ENCODE measurements at places on chromosomes 11 and 22. TPM values are rescaled to one million over a fixed set of nuclear protein-coding genes. Genes with fewer than 3 reads are reported as not detected.

The MS4A1 gene
- total RNA-seq = not detected

The KRTAP5-1 gene
- not detected for total RNA-seq

- no peak overlapping the region for H3K27ac ChIP-seq
- no peaks in the 10 kb centered on the region for H3K4me1 ChIP-seq
- no peaks in the 10 kb centered on the region for H3K27me3 ChIP-seq
- no peak for DNase-seq
Observed at GRCh38 chr11:108551651-108552462, 41.7 kb downstream of the EXPH5 start.

GRCh38 chr22:46107089-46107664 is 43.1 kb upstream of the PPARA start:
- no peaks in the 10 kb centered on the region for H3K36me3 ChIP-seq
- H3K27me3 ChIP-seq = no peaks in the 10 kb centered on the region
- DNase-seq = no peak
- no peaks in the 10 kb centered on the region for H3K4me1 ChIP-seq
- H3K27ac ChIP-seq = no peak overlapping the region
- no peak overlapping the region for H3K4me3 ChIP-seq

The OR51A7 gene
- not detected for total RNA-seq

The MED15 gene
- 113 TPM for total RNA-seq

The MOV10L1 gene
- total RNA-seq = not detected

DNA sequence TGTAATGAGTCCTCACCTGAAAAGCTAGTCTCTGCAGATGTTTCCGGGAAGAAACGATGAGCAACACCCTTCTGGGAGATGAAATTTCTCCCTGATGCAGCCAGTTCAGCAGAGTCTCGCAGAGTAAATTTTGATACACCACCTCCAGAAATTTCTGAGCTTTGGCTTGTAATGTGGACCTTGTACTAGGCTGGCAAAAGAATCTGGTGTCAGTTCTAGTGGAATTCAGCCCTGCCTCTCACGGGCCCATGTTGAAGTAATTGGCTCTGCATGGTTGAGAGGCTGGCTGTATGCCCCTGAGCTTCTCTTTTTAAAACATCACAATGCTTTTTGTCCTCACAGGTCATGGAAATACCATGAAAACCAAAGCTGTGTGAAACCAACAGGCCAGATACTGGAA is at the start of gene GLYAT:
Gene GLYAT, minus strand, starts transcription at position 125 of the 400 bp plus-strand sequence. CDS start 7,447 bp downstream, outside the sequence.
- DNase-seq = no peak
- H3K4me1 ChIP-seq = peaks cover 9% of the 10 kb centered on the region
- H3K27ac ChIP-seq = no peak within 1 kb of the TSS
- no peak within 1 kb of the TSS for H3K4me3 ChIP-seq
- H3K27me3 ChIP-seq = peaks cover 6% of the 10 kb centered on the region

GRCh38 chr11:103585401-103585800 is 451.0 kb upstream of the DDI1 start:
- H3K4me1 ChIP-seq = no peaks in the 10 kb centered on the region
- no peaks in the 10 kb centered on the region for H3K36me3 ChIP-seq
- no peaks in the 10 kb centered on the region for H3K27me3 ChIP-seq
- H3K27ac ChIP-seq = no peak overlapping the region

GRCh38 chr22:44625981-44626687 is 75.9 kb upstream of the PRR5 start:
- H3K27me3 ChIP-seq = peaks cover 3% of the 10 kb centered on the region
- no peak overlapping the region for H3K27ac ChIP-seq
- peaks cover 4% of the 10 kb centered on the region for H3K4me1 ChIP-seq
- H3K36me3 ChIP-seq = no peaks in the 10 kb centered on the region
- H3K4me3 ChIP-seq = no peak overlapping the region

GRCh38 chr22:45207981-45208664 is 32.6 kb downstream of the KIAA0930 start:
- no peak overlapping the region for H3K27ac ChIP-seq
- no peak for DNase-seq
- H3K36me3 ChIP-seq = no peaks in the 10 kb centered on the region
- no peak overlapping the region for H3K4me3 ChIP-seq
- no peaks in the 10 kb centered on the region for H3K27me3 ChIP-seq
- peaks cover 2% of the 10 kb centered on the region for H3K4me1 ChIP-seq

GRCh38 chr11:2194877-2195755 is 23.5 kb upstream of the TH start:
- DNase-seq = peak; percentile 86
- no peak overlapping the region for H3K4me3 ChIP-seq
- H3K27me3 ChIP-seq = peaks cover 11% of the 10 kb centered on the region
- H3K4me1 ChIP-seq = peaks cover 9% of the 10 kb centered on the region

- H3K36me3 ChIP-seq = peaks cover 27% of the 10 kb centered on the region
- no peaks in the 10 kb centered on the region for H3K27me3 ChIP-seq
- H3K4me3 ChIP-seq = peak overlapping the region; percentile 100
- peaks cover 46% of the 10 kb centered on the region for H3K4me1 ChIP-seq
Observed at GRCh38 chr11:71930556-71931244, 1.9 kb downstream of the RNF121 start.

DNA sequence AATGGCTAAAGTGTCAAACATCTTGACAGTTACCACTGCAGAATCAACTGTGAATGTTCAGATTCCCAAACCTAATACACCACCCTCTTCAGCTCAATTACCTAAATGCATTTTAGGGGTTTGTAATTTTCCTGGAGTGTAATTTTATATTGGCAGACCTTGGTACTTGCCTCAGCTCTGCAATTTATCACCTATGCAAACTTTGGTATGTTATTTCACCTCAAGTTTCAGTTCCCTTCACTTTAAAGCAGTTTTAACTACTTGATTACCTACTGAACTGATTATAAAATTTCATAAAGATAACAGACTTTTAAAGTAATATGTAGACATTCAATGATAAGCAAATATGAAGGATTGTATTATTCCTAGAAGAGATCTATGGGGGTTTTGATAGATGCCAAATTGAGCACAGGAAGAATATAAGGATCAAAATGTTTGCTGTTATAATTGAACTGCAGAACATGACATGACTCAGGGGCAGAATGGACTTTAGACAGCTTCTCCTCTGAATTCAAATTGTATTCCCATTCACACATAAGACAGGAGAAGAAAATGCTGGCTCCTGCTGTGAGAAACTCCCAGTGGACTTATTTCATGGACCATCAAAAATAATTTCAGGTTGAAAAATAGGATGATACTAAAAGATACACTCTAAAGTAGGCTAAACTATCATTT is 491.5 kb upstream of the LUZP2 start:
- H3K36me3 ChIP-seq = no peaks in the 10 kb centered on the region
- H3K4me3 ChIP-seq = no peak overlapping the region
- no peak overlapping the region for H3K27ac ChIP-seq
- no peaks in the 10 kb centered on the region for H3K4me1 ChIP-seq
- DNase-seq = no peak

- no peak for DNase-seq
- H3K4me3 ChIP-seq = no peak overlapping the region
- no peak overlapping the region for H3K27ac ChIP-seq
Observed at GRCh38 chr11:84724256-84724655, 902.9 kb downstream of the DLG2 start.

The SYT9 gene
- total RNA-seq = not detected

- DNase-seq = no peak
- H3K27me3 ChIP-seq = peaks cover 17% of the 10 kb centered on the region
- no peak overlapping the region for H3K27ac ChIP-seq
- H3K4me1 ChIP-seq = peaks cover 2% of the 10 kb centered on the region
- H3K36me3 ChIP-seq = no peaks in the 10 kb centered on the region
- no peak overlapping the region for H3K4me3 ChIP-seq
Observed at GRCh38 chr11:74322667-74323066, 11.2 kb upstream of the P4HA3 start.

DNA sequence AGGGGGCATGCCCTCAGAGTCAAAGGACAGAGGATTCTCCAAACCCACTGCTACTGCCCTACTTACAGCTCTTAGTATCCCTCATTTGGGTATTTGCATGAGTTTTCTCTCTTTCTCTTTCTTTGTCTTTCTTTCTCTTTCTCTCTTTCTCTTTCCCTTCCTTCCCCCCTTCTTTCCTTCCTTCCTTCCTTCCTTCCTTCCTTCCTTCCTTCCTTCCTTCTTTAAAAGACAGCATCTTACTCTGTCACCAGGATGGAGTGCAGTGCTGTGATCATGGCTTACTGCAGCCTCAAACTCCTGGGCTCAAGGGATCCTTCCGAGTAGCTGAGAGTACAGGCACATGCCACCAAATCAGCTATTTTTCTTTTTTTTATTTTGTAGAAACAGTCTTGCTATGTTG is 14.0 kb upstream of the MMP7 start:
- H3K4me1 ChIP-seq = peaks cover 6% of the 10 kb centered on the region
- no peak for DNase-seq
- H3K4me3 ChIP-seq = no peak overlapping the region
- H3K36me3 ChIP-seq = no peaks in the 10 kb centered on the region

The GRIA4 gene
- not detected for total RNA-seq

DNA sequence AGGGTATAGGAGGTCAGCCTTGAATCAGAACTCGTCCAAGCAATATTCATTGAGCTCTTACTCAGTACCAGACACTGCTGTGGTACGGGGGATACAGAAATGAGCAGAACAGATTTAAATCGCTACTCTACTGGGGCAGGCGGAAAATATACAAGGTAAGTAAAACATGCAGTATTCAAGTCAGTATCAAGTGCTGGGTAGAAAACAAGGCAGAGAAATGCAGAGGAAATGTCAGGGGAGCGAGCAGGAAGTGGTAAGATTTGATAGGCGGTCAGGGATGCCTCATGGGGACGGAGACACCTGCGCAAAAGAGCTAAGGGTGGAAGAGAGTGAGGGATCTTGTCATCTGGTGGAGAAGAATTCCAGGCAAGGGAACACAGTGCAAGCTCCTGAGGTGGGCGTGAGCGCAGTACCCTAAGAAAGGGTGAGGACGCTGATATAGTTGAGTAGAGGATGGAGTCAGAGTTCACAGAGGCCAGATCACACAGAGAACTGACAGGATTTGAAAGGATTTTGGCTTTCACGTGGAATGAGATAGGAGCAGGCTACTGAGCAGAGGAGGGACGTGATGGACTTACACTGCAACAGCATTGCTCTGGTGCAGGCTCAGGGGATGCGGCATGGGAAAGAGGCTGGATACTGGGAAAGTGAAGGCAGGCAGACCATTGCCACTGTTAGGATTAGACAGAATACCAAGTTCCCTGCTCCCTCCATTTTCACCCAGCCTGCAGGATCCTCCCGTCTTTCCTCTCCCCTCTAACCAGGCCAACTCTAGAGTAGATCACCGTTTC is 35.8 kb downstream of the SC5D start:
- H3K4me3 ChIP-seq = no peak overlapping the region
- DNase-seq = peak; percentile 82
- peaks cover 4% of the 10 kb centered on the region for H3K4me1 ChIP-seq
- H3K36me3 ChIP-seq = peaks cover 1% of the 10 kb centered on the region
- peaks cover 7% of the 10 kb centered on the region for H3K27me3 ChIP-seq
- no peak overlapping the region for H3K27ac ChIP-seq

The WT1 gene
- not detected for total RNA-seq

- peaks cover 3% of the 10 kb centered on the region for H3K27me3 ChIP-seq
- DNase-seq = no peak
- H3K4me3 ChIP-seq = no peak overlapping the region
- H3K36me3 ChIP-seq = no peaks in the 10 kb centered on the region
Observed at GRCh38 chr11:120632579-120632978, 121.0 kb downstream of the GRIK4 start.

The GCAT gene
- 28.9 TPM for total RNA-seq

GRCh38 chr11:78363024-78363619 is 54.5 kb downstream of the GAB2 start:
- no peak overlapping the region for H3K4me3 ChIP-seq
- no peaks in the 10 kb centered on the region for H3K27me3 ChIP-seq
- no peak overlapping the region for H3K27ac ChIP-seq
- H3K36me3 ChIP-seq = peaks cover 8% of the 10 kb centered on the region
- no peak for DNase-seq

The BEST1 gene
- not detected for total RNA-seq

GRCh38 chr11:114774599-114775361 is 96.5 kb downstream of the NXPE2 start:
- no peaks in the 10 kb centered on the region for H3K4me1 ChIP-seq
- H3K27me3 ChIP-seq = no peaks in the 10 kb centered on the region
- H3K4me3 ChIP-seq = no peak overlapping the region
- no peaks in the 10 kb centered on the region for H3K36me3 ChIP-seq

DNA sequence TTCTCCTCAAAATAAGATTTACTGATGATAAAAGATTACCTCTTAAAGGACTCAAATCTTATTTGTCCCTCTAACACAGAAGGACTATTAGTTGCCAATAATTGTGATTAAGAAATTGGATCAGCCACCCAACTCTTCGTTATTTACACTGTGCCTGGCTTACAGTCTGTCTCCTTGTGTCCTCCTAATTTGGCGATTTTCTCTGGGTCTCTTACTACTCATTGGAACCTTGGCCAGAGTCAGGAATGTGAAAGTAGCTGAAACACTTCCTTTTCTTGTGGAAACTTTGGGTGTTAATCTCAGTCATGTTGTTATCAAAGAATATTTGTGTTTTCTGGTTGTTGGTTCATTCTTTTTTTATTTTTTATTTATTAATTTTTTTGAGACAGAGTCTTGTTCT is 83.2 kb downstream of the TEAD1 start:
- H3K4me3 ChIP-seq = no peak overlapping the region
- no peaks in the 10 kb centered on the region for H3K4me1 ChIP-seq
- no peaks in the 10 kb centered on the region for H3K36me3 ChIP-seq
- DNase-seq = no peak

GRCh38 chr11:104049116-104049515 is 12.7 kb downstream of the DDI1 start:
- no peak for DNase-seq
- H3K36me3 ChIP-seq = no peaks in the 10 kb centered on the region
- H3K4me1 ChIP-seq = no peaks in the 10 kb centered on the region

DNA sequence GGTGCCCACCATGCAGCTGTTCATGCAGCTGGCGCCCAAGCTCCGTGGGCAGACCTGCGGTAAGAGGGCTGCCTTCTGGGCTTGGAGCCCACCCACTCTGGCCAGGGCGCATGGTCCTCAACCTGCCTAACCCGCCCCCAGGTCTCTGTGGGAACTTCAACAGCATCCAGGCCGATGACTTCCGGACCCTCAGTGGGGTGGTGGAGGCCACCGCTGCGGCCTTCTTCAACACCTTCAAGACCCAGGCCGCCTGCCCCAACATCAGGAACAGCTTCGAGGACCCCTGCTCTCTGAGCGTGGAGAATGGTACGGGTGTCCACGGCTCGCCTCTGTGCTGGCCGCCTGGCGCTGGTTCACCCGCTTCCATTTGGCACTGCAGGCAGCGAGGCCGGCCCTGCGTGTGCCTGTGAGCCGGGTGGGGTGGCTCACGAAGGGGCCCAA is 11.0 kb downstream of the MUC5AC start:
- DNase-seq = no peak
- no peak overlapping the region for H3K27ac ChIP-seq
- no peaks in the 10 kb centered on the region for H3K27me3 ChIP-seq

The PGA4 gene
- not detected for total RNA-seq

DNA sequence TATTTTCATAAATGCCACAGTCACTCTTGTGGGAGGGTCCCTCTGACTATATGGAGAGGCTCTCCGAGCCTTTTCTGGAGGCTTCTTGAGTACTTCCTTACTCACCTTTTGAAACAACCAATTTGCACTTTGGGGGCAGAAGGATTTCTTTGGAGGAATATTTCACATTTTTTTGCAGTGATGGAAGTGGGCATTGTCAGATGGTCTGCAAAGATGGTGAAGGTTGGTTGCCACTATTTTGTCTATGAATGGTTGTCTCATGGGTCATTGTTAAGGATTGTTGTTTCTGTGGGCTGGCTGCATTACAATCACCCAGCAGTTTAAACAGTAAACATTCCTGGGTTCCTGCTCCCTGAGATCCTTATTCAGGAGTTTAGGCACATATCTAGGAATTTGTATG is 388.2 kb downstream of the TMEM135 start:
- H3K36me3 ChIP-seq = no peaks in the 10 kb centered on the region
- DNase-seq = no peak
- peaks cover 2% of the 10 kb centered on the region for H3K27me3 ChIP-seq
- no peaks in the 10 kb centered on the region for H3K4me1 ChIP-seq
- H3K27ac ChIP-seq = no peak overlapping the region
